ENCODE measurements at places on chromosomes 13 and 19.

GRCh38 chr19:29088761-29089160, 124.2 kb downstream of the UQCRFS1 start:
- no peak for DNase-seq

GRCh38 chr13:103799028-103799427, 732.8 kb upstream of the SLC10A2 start:
- DNase-seq, result no peak

DNA sequence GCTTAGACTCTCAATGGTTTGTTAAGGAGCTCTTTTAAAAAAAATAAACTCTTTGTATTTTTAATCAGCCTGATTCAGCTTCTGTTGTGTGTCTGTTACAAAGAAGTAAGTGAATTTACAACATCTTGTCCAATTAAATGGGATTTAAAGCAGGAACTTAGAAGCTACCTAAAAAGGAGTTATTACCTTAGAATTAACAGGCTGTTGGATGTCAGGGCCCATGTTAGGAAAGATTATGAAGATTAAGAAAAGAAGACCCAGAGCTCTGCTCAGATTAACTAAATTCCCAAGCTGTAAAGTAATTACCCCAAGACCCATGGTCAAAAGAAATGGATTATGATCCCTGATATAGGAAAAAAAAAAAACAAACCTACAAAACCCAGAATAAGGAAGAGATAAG, 44.1 kb upstream of the ZNF780A start:
- no peak for DNase-seq

GRCh38 chr19:3146677-3147100, 10.9 kb downstream of the GNA15 start:
- DNase-seq, result no peak

DNA sequence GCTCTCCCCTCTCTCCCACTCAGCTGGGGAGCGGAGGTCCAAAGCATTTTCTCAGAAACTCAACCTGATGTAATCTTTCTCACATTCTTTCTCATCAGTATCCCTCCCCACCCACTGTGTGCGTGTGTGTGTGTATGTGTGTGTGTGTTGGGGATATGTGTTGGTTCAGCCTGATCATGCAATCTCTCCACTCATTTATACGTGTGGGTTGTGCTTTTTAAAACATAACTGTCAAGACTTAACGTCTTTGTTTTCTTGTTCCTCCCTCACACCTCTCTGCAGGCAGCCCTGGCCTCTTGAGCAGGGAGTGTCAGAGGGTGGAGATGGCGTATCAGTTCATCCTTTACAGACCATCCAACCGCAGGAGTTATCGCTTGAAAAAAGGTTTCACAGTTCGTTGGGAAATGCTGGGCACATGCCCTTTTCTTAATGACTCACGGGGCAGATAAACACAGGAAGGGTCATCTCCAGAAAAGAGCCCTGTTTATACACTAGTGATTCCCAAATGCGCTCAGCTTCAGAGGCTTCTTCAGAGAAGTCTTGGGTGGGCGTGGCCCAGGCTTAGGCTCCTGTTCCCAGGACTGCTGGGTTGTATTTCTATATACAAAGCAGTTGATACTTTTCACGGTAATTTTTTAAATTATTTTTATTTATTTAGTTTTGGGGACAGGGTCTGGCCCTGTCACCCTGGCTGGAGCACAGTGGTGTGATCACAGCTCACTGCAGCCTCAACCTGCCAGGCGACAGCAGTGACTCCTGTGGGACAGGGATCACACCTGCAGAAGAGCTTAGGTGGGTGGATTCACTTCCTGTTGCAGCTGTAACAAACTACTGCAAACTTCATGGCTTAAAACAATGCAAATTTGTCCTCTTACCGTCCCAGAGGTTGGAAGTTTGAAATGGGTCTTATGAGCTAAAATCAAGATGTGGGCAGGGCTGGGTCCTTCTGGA, 60.3 kb downstream of the CCDC70 start:
- DNase-seq, result no peak
